ENCODE measurements at places on chromosomes 13 and 19.
A peak's percentile ranks its signal among the peaks of the same experiment; 100 is the strongest.

GRCh38 chr19:37669450-37669914 is 14.2 kb upstream of the ZFP30 start:
- no peak for DNase-seq

- DNase-seq: no peak
Measured at GRCh38 chr13:99941911-99942310, 29.7 kb downstream of the ZIC5 start.

- DNase-seq: no peak
Measured at GRCh38 chr13:20160306-20161274, at the start of gene GJA3. GJA3 (minus strand) TSS chr13:20161052; CDS start chr13:20143288, 17,764 bp downstream.

DNA sequence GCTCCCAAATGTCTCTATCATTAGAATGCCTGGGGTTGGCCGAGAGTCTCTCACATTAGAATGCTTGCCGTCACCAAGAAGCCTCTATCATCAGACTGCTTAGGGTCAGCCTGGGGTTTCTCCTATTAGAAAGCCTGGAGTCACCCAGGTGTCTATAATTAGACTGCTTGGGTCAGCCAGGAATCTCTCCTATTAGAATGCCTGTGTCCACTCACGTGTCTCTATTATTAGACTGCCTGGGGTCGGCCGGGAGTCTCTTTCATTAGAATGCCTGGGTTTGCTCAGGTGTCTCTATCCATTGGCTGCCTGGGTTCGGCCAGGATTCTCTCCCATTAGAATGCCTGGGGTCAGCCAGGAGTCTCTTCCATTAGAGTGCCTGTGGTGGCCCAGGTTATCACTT is 1453.1 kb downstream of the UQCRFS1 start:
- no peak for DNase-seq

DNA sequence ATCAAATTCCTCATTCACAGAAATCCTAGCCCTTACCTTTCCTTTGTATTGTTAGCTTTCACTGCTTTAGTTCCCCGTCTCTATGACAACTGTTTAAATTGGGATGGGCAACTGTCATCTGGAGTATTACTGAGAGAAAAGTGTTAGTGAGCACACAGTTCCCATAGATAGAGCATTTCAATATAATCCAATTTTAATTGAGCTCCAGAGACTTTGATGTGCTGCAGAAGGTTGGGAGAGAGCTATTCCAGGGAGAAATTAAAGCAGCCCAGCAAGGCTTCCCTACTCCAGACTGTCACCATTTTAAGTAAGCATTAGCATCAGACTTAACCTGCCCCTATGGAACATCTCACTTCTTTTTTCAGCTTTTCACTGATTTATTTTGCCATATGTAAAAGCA is 55.0 kb upstream of the MAB21L1 start:
- DNase-seq: no peak

GRCh38 chr19:29771708-29772414 is 39.9 kb upstream of the CCNE1 start:
- DNase-seq: peak; percentile 92

GRCh38 chr13:72463561-72463960 is 263.9 kb downstream of the MZT1 start:
- peak; percentile 1 for DNase-seq

DNA sequence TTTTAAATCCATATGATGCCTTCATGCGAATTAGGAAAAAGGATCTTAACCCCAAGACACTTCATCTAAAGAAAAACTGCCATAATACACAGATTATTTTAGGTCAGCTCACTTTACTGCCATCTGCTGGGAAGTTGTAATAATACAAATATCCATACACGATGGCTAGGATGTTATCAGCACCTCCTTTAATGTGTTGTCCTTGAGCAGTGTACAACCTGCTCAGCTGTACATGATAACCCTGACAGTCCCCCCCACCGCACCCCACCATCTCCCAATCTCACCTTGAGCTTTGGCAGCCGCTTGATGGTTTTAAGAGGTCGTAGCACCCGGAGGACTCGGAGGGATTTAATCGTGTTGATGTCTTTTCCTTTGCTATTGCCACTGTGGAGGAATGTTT is 112.2 kb downstream of the IER2 start:
- DNase-seq: no peak

GRCh38 chr19:49409441-49410029 is 13.7 kb downstream of the PTH2 start:
- DNase-seq: no peak

- DNase-seq: no peak
Measured at GRCh38 chr13:80082396-80083080, 258.4 kb downstream of the SPRY2 start.

- no peak for DNase-seq
Measured at GRCh38 chr13:51773515-51773914, 30.4 kb downstream of the DHRS12 start.

- no peak for DNase-seq
Measured at GRCh38 chr13:73462241-73462640, 403.4 kb downstream of the KLF5 start.
